ENCODE measurements at places on chromosomes 3 and 15. TPM values are rescaled to one million over a fixed set of nuclear protein-coding genes. Genes with fewer than 3 reads are reported as not detected.
A peak's percentile ranks its signal among the peaks of the same experiment; 100 is the strongest.

DNA sequence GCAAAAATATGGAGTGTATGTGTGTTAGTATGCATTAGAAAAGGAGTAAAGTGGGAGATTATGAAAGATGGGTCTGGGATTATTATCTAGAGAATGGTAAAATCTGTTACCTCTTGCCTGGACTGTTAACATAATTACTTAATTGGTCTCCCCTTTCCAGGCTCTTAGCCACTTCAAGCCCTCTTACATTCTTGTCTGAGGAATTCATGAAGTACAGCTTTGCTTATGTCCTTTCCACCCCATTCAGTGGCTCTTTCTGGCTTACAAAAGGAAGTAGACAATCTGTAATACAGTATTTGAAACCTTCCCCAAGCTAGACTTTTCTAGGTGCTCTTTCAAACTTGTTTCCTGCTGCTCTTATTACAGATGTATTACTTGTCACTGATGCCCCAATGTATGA is 129.8 kb downstream of the MBNL1 start:
- H3K4me1 ChIP-seq, result peaks cover 46% of the 10 kb centered on the region
- no peak overlapping the region for H3K4me3 ChIP-seq
- H3K27me3 ChIP-seq, result no peaks in the 10 kb centered on the region

DNA sequence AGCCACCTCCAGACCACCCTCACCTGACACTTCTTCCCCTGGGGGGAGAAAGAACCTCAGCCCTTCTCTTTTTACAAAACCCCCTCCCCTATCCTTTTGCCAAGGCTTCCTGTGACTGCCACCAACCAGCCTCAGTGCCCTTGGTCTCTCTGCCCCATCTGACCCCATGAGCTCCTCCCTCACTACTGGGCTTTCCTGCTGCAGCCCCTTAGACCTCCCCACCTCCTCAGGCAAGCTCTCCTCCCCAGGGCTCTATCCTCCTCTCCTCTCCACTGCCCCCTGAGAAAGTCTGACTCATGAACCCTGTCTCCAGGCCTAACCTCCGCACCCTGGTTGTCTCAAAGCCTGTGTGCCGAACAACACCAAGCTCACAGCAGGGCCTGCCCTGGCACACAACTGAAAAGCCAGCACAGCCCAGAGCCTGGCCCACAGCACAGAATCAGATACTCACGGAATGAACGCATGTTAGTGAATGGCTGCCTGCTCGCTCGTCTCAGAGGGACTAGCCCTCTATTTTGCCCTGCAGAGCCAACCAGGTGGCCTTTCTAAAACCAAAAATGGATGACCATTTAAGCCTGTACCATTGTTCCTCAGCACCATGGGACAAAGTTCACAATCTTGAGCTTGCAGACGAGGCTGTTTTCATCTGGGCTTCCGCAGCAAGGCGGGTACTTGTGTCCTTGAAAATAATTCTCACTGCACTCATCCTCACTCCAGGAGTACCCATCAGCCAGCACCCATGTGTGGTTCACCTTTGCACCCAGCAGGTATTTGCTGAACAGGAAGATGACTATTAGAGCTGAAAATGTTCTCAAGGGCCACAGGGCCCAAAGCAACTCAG is 1.7 kb downstream of the CHDH start:
- peaks cover 15% of the 10 kb centered on the region for H3K36me3 ChIP-seq
- no peak for DNase-seq
- H3K27ac ChIP-seq, result no peak overlapping the region
- H3K4me1 ChIP-seq, result peaks cover 25% of the 10 kb centered on the region
- H3K4me3 ChIP-seq, result peak overlapping the region; percentile 79
- H3K27me3 ChIP-seq, result peaks cover 52% of the 10 kb centered on the region

GRCh38 chr15:55916666-55917409 is 76.6 kb downstream of the NEDD4 start:
- H3K4me3 ChIP-seq, result no peak overlapping the region
- no peak for DNase-seq
- peaks cover 3% of the 10 kb centered on the region for H3K4me1 ChIP-seq
- no peaks in the 10 kb centered on the region for H3K36me3 ChIP-seq
- H3K27me3 ChIP-seq, result no peaks in the 10 kb centered on the region

DNA sequence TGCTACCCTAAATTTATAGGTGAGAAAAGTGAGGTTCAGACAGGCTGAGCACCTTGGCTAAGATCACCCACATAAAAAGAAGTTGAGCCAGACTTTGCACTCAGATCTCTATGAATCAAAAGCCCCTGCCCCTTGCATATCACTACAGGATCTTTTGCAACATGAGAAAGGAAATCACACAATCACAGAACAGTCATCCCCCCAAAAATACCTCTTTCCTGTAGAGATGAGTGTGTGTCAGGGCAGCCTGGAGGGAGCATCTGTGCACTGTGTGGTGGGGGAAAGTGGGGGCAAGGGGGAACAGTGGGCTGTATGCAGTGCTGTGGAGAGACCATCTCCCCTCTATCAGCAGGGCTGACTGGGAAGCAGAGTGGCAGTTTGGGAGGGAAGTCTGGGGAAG is 46.6 kb downstream of the EPHB3 start:
- no peak for DNase-seq
- H3K4me1 ChIP-seq, result peaks cover 5% of the 10 kb centered on the region
- H3K27me3 ChIP-seq, result peaks cover 37% of the 10 kb centered on the region
- H3K4me3 ChIP-seq, result no peak overlapping the region
- H3K27ac ChIP-seq, result no peak overlapping the region

GRCh38 chr3:120212505-120212904 is 72.5 kb downstream of the GPR156 start:
- no peaks in the 10 kb centered on the region for H3K36me3 ChIP-seq
- H3K4me3 ChIP-seq, result no peak overlapping the region
- no peaks in the 10 kb centered on the region for H3K4me1 ChIP-seq
- H3K27me3 ChIP-seq, result peaks cover 19% of the 10 kb centered on the region
- no peak overlapping the region for H3K27ac ChIP-seq

MANF gene
- total RNA-seq, result 235 TPM

PIF1 gene
- total RNA-seq, result 28.1 TPM

FEZF2 gene
- total RNA-seq, result not detected
